ENCODE measurements at places on chromosomes 3 and 15.
A peak's percentile ranks its signal among the peaks of the same experiment; 100 is the strongest.

DNA sequence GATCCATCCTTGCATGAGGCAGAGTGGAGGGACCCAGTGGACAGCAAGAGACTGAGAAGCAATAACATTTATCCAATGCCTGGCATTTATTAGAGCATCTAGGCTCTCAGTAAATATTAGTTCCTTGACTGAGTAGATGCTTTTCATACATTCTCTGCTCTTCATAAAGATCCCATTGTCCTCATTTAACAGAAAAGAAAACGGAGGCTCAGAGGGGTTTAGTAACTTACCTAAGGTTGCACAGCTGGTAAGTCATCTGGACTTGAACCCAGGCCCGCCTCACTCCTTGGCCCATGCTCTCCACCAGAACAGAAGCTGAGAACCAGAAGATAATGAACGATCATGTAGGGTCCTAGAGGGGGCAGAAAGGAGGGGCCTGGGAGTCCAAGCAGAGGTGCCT is 52.2 kb upstream of the SEC22A start:
- no peak for DNase-seq

DNA sequence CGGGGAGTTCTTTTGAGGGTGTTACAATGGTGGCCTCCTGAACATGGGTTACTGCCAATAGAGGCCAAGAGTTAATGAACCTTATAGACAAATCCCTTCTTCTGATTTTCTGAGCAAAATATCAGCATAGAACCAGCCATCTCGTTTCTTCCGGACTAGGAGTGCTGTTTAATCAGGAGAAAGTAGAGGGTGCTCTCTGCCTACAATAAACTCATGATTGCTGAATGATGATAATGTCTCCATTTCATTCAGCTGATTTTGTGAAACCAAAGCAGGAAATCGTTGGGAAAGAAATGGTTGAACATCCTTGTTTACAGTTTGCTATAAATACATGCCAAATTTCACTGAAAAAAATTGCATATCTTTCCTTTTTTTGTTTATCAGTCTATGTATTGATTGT is 142.8 kb upstream of the PLSCR5 start:
- peak; percentile 21 for DNase-seq

- DNase-seq: no peak
These were observed 10.8 kb upstream of the C3orf20 start for GRCh38 chr3:14664170-14664569.

- no peak for DNase-seq
These were observed 608 bp upstream of the SLC6A6 start for GRCh38 chr3:14401692-14402303.

DNA sequence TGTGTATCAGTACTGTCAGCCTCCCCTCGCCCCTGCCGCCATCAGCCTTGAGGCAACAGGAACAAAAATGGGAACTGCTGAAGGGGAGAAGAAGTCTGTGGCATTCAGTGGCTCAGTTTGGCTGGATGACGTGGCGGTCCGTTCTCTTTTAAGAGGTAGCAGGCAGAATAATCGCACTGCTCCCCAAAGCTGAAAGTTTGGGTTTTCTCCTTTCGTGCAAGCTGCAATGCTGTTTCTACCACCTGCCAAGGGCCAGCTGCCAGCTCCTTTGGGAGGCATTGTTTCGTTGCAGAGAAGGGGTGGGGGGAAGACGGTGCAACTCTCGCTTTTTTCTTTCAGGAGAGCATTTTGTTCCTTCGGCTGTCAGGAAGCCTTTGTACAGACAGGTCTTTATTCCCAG is 369.6 kb upstream of the RORA start:
- DNase-seq: no peak

DNA sequence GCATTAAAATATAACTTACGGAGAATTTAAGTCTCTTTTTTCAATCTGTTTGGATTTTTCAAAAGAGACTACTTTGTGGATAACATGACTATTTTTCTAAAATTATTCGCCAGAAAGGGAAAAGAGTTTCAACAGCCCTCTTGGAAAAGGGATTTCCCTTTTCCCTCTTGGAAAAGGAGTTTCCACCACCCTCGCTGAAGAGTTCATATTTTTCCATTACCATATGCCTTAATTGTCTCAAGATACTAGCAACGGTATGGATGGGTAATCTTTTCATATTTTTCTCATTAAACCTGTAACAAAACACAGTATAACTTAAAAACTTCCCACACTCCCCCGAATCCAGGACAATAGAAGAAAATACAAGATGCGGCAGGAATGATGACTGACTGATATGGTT is 66.1 kb upstream of the SPATA12 start:
- DNase-seq: no peak

- DNase-seq: no peak
These were observed 532.8 kb upstream of the TBL1XR1 start for GRCh38 chr3:177729956-177730681.

DNA sequence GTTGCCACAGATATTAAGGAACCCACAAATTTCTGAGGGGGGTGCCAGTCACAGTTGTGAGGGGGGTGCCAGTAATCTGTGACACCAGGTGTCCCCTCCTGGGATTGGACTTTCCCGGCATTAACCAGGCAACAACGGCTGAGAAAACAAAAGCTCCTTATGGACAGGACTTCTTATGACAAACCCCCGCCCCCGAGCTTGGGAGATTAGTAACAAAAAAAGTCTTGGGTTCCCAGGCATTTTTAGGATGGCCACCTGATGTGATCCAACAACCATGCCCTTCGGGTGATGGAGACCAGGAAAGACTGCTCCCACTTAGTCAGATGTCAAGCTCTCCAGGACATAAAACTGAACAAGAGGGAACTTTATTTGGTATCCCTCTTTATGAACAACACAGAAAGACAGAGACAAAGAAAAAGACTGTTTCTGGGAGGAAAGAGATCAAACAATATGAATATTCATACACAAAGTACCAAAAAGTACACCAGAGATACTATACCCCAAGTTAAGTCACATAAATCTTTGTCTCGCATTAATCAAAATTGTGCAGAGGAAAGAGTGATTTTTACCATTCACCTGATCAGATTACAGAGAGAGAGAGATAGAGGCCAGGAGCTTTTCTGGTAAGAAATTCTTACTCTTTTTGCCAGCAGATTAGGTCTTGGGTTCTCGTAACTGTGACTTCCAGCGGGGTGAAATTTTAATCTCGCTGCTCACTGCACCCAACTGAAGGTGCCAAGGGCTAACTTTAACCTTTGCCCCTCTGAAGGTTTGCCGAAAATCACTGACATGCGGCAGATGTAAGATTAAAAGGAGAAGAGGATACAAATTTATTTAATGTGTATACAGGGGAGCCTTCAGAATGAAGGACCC is 61.6 kb downstream of the OSTN start:
- DNase-seq: no peak

DNA sequence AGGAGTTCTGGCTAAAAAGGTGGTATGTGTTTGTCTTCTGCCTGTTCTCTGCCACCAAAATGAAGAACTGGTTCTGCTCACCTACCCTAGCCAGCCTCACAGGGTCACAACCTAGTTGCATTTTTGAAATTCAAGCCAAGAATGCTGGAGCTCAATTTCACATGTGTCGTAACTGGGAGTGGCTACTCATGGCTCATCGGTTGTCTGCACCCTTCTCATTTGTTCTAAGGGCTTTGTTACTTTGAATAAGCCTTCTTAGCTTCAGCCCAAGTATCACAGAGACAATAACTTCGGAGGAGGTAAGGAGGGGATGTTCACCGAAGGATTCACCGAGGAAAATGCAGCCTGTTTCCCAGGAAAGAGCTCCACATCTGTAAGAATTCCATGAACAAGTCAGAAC is 134.3 kb upstream of the RARB start:
- DNase-seq: no peak

DNA sequence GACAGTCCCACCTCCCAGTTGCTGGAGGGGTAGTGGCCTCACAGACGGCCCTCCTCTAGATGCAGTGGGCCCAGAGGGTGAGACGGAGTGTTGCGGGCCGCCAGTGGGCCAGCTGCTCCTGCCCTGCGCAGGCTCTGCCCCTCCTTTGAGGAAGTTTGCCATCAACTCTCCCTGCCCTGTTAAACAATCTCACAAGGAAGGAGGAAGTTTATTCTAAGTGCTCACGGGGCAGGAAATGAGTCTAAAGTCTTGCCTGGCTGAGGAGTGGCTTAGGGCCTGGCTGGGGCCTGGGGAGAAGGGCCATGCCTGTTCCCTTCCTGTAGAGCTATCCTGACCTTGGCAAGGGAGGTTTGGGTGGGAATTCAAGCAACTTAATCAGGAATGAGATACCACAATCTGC is at the start of gene FAM3D:
Gene FAM3D, minus strand, starts transcription at position 92 of the 400 bp plus-strand sequence. CDS start 11,211 bp downstream, outside the sequence.
- no peak for DNase-seq

GRCh38 chr3:37291275-37291700 is 116.9 kb upstream of the LRRFIP2 start:
- no peak for DNase-seq

- DNase-seq: no peak
These were observed 3.8 kb upstream of the BRPF1 start for GRCh38 chr3:9727743-9728142.

- no peak for DNase-seq
These were observed 220 bp downstream of the TP63 start for GRCh38 chr3:189631409-189631808.

- DNase-seq: peak; percentile 33
These were observed 412.7 kb downstream of the CNTN4 start for GRCh38 chr3:2511356-2511755.

GRCh38 chr3:128337305-128337704 is 129.4 kb downstream of the DNAJB8 start:
- no peak for DNase-seq

DNA sequence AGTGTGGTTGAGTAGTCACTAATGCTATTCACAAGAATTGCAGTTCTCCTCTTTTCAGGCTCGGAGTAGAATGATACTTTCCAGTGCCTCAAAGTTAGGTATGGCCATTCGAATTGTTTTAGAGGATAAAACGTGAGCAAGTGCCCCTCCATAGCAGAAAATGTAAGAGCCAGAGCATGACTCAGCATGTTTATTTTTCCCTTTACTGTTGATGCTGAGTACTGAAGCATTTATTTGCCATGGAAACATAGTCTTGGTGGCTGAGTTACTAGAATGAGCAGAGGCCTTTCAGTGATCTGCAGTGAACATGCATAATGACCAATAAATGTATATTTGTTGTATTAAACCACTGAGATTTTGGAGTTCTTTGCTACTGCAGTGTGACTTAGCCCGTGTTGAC is 540.6 kb downstream of the NLGN1 start:
- peak; percentile 53 for DNase-seq

Data from GM23338 (cell line).